ENCODE measurements at places on chromosomes 6 and 20.

DNA sequence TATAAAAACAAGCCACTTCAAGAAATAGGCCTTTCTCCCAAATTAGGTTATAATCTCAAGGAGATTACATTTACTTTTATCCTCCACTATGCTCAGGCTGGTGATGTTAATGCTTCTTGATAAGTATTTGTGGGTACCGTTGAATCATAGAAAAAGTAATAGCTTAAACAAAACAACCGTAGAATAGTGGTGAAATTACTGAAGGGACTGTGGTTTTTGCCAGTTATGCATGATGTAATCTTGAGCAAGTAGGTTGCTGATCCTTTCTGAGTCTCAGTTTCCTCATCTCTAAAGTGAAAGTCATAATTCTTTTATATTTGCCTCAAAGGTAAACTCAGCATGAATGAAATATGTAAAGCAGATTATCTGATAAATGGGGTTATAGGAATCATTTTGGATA lies 187.3 kb upstream of the JAG1 start:
- DNase-seq: no peak

DNA sequence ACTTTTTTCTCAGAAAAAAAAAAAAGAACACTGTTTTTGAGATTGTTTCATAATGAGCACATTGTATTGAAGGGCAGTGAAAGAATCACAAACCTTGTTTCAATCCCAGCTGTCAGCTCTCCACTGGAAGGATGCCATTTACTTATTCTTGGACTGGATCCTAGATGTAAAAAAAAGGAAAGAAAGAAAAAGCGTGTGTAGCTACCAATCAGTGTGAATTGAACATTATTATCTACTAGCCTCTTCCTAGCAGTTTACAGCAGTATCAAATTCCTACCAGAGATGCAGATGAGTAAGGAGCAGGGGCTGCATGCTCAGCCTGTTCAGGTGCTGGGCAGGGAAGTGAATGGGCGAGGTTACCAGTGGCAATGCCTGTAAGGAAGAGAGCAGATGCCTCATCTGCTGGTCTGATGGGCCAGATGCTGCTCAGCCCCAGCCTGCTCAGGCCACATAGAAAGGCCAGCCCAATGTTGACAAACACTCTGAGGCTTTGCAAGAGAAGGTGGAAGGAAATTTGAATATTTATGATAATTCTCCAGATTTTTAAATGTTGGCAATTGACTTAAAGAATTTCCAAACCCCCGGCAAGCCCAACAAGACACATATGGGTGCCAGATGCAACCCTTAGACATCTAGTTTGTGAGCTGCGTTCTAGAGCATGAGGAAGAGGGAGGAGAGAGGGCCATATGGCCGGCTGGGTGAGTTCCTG lies 189.5 kb downstream of the IBTK start:
- DNase-seq: peak; percentile 81

DNA sequence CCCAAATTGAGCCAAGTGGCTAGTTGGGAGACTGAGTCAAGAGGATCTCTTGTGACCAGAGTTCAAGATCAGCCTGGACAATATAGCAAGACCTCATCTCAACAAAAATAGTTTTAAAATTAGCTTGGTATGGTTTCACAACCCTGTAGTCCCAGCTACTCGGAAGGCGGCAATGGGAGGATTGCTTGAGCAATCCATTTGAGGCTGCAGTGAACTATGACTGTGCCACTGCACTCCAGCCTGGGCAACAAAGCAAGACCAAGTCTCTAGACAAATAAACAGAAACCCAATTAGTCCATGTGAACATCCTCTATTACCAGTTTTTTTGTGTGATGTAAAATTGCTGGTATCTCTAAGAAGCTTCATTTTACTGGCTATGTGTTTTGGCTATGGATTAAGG lies 106.2 kb downstream of the TULP4 start:
- no peak for DNase-seq

DNA sequence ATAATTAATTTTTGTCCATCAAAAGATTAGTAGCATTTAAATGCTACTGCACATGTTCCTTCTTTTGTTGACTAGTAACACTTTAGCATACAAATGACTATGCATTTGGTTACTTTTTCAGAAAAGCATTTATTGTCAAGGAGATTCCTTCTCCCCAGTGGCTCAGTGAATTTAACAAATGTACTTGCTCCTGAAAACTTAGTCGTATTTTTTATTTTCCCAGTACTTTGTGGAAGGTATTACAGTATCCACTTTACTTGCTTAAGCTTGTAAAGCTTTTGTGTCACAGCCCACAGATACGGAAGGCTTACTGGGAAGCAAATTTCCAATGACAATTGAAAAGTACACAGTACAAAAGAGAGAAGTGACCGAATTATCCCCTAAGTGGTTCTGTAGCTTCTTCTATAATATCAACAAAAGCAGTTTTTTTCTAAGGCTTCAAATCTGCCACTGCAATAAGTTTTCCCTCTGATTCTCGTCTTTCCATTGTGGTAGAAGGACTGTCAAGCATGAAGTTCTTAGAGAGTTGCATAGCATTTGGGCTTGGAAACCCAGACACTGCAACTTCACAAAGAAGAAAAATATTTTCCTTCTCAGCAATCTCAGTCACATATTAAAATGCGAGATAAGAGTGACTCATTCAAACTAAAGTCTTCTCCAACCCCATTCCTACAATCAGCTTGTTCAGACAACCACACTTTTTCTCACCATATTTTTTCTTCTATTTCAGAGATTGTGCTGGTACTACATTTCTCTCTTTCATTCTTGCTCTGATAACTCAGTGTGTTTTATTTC lies 431.2 kb downstream of the GRIK2 start:
- DNase-seq: no peak

GRCh38 chr6:12245763-12246718 lies 44.1 kb upstream of the EDN1 start:
- no peak for DNase-seq
